ENCODE measurements at places on chromosomes 6 and 20.

- DNase-seq, result no peak
These were observed 8.7 kb downstream of the RAB44 start for GRCh38 chr6:36706339-36706738.

DNA sequence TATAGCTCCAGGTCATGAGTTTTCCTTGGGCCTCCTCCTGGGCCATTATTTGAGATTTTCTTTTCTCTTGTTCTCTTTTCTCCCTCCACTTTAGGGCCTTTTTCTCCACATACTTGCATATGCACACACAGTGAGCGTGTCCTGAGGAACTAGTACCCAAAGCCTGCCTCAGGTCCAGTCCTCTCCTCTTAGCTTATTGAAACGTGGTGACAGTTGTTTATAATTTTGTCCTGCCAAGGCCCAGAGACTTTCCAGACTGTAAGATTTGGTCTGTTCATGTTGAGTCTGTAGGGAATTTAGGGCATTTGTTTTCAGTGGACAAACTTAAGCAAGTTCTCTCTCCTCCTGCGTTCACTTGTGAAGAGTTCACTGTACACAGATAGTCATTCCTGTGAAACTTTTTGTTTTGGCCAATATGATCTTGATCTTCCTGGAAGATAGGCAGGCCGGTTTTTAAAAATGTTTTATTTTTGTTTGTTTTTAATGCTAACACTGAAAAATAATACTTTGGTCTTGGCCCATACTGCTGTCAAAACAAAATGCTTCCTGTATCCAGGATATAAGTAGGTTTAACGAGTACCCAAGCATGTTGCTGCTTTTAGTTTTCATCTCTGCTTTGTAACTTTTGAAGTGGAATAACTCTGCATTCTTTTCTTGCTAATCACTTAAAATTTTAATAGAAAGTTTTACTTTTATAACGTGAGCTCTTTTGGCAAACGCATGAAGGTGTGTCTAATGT, 20.7 kb downstream of the LRRC1 start:
- DNase-seq, result no peak

- DNase-seq, result no peak
These were observed 63.2 kb downstream of the CTCFL start for GRCh38 chr20:57461726-57462125.

DNA sequence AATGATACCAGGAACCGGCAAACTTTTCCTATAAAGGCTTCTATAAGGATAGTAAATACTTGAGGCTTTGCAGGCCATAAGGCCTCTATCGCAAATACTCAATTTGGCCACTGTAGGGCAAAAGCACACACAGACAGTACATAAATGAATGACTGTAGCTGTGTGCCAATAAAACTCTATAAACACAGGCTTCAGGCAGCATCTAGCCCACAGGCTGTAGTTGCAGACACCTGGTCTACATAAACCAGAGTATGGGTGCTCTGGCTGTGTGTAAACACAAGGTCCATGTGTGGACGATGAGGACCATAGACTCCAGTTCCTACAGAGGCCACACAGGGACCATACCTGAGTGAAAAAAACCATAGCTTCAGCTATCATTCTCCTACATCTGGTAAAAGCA, 52.2 kb downstream of the ZMYND8 start:
- DNase-seq, result no peak

DNA sequence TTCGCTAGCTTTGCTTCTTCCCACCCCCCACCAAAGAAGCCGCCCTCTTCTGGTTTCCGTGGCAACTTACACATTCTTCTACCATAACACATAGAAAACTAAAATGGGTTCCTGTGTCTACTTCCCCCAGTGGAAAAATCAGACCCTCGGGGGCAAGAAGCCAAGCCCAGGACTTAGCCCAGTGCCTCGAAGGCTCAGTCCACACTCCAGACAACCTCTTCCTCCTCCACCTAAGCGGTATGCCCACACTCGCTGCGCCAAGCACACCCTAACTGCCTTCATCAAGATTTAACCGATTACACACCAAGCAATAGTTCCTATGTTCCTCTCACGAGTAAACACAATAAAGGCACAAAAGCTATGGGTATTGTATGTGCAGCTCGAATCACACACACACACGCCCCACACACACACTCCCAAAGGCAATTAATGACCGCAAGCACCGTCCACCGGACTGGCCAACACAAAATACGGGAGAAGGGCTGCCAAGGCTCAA, 537 bp downstream of the PPIL4 start:
- peak; percentile 81 for DNase-seq

DNA sequence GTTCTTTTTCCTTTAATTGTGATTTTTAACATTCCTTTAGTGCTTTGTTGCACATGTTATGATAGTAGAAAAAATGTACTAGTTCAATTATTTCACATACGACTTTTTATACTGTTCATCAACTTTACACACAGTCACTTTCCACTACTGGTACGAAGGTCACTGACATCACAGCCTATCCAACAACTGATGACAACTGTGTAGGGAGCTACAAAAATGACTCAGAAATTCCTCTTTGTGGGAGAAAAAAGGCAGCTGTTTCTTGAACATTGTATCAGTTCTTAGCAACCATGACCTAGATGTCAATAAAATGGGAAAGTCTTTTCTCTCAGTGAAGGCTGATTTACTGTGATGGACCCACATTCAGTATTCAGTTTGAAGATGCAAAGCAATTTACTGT, 7.0 kb upstream of the ID4 start:
- DNase-seq, result no peak

GRCh38 chr6:127641905-127642304, 64.9 kb downstream of the C6orf58 start:
- DNase-seq, result peak; percentile 22

DNA sequence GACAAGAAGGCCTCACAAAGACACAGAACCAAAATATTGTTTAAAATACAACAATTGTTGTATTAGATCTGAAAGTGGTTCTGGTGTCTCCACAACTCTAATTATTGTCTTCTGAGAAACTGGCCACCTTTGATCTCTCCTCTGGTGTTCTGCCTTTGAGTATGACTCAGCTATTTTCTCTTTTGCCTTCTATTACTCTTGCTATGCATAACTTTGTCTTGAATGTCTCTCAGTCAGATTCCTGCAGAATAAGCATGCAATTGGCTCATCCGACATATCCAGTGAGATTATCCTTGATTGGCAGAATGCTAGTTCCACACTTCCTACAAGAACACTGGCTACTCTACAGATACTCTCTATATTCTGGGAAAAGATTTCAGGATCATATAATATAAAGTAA, 14.3 kb upstream of the EPM2A start:
- peak; percentile 27 for DNase-seq

DNA sequence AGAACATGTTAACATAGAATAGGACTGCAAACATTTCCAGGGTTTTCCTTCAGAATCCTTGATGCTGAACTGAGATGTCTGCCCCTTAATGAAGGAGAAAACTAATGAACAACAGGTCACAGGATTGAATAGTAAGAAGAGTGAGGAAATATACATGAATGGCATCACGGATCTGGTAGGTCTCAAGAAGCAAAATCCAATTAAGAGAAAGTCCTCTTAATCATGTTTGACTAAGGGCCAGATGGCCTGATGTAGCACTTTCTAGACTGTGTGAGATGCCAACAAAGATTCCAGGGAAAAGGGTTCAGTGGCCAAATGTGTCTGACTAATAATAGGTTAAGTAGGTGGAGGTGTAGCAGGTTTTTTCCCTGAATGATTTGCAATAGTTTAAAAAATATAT, 13.7 kb upstream of the SHPRH start:
- no peak for DNase-seq

DNA sequence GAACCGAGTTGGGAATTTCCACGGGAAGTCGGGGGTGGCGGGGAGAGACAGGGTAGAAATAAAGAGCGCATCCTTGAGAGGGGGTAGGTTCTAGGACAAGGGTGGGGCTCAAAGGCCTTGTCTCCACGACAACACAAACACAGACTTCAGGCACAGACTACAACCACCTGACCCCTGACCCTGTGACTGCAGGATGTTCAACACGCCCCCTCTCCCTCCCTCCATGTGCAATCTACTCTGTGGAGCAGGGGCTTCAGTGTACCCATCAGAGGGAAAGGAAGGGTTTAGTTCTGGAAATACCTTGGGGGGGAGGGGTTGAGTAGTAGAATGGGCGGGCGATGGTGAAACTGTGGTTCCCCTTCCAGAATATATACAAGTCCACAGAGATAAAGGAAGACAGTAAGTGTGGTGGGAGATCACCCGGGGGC, 651 bp upstream of the TAPBP start:
- peak; percentile 67 for DNase-seq

- DNase-seq, result peak; percentile 82
These were observed 13.3 kb upstream of the RBPJL start for GRCh38 chr20:45293041-45294002.

GRCh38 chr20:46731770-46732169, 22.3 kb downstream of the SLC2A10 start:
- no peak for DNase-seq

DNA sequence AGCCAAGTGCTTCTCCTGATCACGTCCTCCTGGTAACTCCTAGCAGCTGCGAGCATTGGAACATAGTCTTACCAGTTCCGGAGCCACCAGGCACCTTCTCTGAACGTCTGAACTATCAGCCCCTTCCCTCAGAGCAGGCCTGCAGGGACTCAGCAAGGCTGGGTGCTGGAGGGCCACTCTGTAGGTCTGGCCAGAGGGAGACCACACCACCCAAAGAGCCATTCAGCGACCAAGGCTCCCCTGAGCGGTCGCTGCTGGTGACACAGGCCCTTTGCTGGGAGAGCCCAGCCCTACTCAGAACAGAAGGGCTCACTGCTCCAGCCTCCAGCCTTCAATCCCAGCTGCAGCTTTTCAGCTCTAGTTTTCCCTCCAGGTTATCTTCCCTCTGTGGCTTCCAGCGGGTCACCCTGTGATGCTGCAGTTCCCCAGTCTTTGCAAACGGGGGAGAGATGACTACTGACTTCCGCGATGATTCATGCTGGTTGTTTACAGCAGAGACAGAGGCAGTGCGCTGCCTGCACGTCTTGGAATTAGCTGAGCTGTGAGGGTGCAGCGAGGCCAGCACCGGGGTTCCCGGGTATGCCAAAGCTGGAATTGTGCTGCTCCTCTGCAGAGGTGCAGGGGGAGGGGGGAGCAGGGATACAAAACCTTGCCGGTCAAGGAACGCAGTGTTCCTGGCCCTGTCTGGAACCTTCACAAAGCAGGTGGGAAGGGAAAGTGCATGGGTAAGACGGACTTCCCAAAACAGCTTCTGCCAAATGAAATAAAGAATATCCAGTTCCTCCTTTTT, 161.4 kb downstream of the LY86 start:
- peak; percentile 87 for DNase-seq

- no peak for DNase-seq
These were observed 2.8 kb downstream of the AHCY start for GRCh38 chr20:34300256-34300806.

DNA sequence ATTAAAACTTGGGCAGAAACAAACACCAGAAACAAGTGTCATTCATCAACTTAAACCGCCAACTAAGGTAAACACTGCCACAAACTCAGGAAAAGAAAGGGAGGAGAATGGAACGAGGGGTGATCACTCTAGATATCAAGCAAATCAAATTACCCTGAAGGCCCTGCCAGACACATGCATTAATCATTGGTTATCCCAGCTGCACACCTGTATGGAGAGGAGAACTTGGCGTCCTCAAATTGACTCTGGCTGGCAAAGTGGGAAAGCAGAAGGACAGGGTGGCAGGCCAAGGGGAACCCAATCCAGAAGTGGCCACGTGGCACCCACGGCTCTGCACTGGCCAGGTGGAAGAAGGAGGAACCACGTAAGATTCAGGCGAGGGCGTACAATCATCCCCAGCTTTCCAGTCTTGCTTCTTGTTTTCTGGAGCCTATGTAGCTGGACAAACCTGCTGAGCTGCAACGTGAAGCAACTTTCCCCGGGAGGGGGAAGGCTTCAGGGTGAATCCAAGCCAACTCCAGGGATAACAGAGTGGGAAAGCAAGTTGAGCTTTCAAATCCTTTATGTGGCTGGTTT, 156.2 kb upstream of the JARID2 start:
- DNase-seq, result peak; percentile 24

DNA sequence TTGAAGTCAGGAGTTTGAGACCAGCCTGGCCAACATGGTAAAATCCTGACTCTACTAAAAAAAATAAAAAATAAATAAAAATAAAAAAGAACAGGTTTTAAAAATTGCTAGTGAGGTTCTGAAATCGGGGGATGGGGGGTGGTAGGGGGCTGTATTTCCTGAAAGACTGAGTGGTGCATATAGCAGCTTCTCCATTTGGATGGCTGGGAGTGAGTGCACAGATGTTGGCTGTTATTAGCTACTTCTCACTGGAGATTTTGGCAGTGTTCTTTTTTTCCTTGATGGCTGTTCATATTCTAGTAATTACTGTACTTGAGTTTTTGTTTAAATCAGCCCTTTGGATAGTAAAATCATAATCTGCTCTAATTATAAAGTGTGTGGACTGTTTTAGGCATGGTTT, 79.8 kb downstream of the RTN4IP1 start:
- DNase-seq, result no peak

GRCh38 chr6:136069119-136069518, 181.0 kb downstream of the MTFR2 start:
- DNase-seq, result no peak

DNA sequence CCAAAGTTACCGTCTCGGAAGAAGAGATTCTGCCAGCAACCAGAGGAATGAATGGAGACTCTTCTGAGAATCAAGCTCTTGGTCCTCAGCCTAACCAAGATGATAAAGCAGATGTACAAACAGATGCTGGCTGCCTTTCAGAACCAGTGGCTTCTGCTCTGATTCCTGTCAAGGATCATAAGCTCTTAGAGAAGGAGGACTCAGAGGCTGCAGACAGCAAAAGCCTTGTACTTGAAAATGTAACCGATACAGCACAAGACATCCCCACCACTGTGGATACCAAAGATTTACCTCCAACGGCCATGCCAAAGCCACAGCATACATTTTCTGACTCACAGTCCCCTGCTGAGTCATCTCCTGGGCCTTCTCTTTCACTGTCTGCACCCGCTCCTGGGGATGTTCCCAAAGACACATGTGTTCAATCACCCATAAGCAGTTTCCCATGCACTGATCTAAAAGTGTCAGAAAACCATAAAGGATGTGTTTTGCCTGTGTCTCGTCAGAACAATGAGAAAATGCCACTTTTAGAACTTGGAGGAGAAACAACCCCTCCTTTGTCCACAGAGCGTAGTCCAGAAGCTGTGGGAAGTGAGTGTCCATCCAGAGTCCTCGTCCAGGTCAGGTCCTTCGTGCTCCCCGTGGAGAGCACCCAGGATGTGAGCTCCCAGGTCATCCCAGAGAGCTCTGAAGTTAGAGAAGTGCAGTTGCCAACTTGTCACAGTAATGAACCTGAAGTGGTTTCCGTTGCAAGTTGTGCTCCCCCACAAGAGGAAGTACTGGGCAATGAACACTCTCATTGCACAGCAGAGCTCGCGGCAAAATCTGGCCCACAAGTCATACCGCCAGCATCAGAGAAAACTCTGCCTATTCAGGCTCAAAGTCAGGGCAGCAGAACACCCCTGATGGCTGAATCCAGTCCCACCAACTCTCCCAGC, 109.6 kb downstream of the RTN4IP1 start:
- peak; percentile 83 for DNase-seq

GRCh38 chr6:17423026-17423425, 29.6 kb downstream of the CAP2 start:
- no peak for DNase-seq

- no peak for DNase-seq
These were observed 58.2 kb downstream of the MOCS1 start for GRCh38 chr6:39876111-39876510.

GRCh38 chr6:155108070-155108820, 113.1 kb downstream of the TIAM2 start:
- DNase-seq, result no peak
